ENCODE measurements at places on chromosomes 6 and 20.

- no peak for DNase-seq
These were observed 87.2 kb downstream of the BMP7 start for GRCh38 chr20:57179265-57179664.

DNA sequence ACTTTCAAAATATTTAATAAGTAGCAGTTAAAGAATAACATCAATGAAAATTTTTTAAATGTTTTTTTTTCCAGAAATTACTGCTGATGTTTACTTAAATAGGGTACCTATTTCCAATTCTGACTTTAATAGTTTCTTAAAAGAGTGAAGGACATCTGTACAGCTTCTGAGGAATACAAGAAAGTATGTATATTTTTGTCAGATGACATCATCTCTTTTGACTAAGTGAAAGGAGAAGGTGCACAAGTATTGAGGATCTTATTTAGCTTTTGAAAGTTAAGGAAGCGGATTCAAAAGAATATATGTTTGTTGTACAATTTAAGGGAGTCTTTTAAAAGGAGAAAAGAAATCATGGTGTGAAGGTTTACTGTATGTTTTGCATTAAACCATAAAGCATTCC is 90.0 kb upstream of the SLC35B3 start:
- DNase-seq = no peak

DNA sequence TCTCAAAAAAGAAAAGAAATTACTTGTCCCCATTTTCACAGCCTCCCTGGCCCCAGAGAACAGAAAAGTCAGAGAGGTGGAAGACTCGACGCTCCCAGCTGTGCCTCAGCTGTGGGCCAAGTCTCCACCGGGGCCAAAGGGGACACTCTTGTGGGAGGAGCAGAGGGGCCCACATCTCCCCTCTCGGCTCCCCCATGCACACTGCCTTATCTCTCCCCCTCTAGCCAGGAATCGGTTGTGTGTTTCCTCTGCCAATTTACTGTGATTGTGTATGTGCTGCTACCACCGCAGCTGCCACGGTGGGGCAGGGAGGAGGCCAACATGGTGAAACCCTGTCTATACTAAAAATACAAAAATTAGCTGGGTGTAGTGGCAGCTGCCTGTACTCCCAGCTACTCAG is 8.4 kb downstream of the TIAM2 start:
- no peak for DNase-seq

DNA sequence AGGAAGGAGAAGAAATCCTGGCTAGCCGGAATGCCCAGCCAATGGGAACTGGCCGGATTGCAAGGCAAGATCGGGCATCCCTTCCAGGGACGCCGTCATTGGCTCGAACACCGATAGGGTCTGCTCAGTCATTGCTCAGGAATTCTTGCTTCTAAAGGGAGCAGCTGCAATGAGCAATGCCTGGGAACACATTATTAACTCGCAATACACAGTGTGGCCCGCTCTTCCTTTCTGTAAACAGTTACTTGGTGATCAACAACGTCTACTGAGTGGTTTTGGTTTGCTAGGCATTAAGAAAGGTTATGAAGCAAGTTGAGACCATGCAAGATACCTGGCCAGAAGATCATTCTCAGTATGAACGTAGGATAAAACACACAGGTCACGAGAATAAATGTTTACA is 165.4 kb upstream of the CITED2 start:
- no peak for DNase-seq

- DNase-seq = no peak
These were observed 228.0 kb downstream of the CD109 start for GRCh38 chr6:73923905-73924485.

DNA sequence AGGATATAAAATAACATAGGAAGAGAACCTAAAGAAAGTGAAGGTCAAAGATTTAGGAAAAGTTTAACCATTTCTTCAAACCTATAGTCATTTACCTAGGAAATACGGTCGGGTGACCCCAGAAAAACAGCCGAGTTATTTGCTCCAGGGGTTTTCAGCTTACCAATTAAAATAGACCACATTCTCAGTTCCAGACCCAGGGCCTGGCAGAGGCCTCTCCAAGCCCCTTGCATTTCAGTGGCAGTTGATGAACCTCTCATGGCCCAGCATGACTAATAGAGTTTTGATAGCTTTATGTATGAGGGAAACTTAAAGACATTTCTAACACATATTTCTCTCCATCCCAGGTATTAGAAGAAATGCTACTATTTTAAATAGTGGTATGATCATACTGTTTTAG is 113.5 kb downstream of the OGFRL1 start:
- no peak for DNase-seq

- no peak for DNase-seq
These were observed 68.6 kb upstream of the HDDC2 start for GRCh38 chr6:125370343-125370742.

DNA sequence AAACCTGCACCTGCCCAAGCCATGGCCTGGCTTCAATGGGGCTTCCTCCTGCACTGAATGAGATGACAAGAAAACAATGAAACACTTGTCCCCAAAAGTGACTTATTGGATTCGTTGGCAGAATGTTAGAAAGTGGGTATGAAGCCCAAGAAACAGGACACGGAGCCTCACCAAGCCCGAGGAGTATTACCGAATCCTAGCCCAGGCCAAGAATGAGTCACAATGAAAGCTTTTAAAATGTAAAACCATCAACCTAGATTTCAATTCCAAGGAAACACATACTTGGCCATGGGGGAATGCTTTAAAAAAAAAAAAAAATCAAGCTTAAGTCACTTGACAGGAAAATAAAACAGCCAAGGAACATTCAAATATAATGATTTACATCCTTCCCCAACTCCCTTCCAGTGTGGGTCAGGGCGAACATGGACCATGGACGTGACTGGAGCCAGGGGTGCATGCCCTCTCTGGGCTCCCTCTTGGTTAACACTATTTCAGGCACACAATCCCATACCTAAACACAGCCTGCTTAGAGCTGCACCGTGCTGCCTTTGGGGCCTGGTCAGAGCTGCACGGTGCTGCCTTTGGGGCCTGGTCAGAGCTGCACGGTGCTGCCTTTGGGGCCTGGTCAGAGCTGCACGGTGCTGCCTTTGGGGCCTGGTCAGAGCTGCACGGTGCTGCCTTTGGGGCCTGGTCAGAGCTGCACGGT is 3.1 kb upstream of the STX16 start:
- no peak for DNase-seq

- DNase-seq = no peak
These were observed 57.0 kb downstream of the FGD2 start for GRCh38 chr6:37062424-37062823.

DNA sequence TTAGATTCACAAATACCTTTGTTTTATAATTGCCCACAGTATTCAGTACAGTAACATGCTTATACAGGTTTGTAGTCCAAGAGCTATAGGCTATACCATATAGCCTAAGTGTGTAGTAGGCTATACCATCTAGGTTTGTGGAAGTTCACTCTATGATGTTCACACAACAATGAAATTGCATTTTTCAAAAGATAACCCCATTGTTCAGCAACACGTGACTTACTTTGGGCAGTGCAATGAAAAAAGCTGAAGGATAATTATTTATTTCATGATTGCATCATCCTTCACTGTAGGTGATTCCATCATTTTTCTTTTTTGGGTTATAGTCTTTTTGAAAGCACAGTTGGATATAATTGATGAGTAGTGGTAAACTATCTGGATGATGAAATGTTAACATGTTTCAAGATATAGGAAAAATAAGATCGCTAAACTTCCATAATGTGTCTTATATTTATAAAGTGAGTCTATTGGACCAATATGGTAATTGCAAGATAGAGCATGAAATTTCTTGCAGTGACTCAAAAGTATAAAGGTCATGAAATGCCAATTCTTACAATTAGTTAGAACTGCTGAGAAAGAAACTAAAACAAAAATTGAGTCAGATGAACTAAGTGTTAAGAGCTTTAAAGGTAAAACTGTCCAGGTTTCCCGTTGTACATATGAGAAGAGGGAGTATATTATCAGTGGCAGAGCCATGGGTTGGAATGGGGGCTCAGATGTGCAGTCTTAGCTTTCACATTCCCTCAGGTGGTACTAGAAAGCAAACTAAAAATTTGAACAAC is 164.4 kb downstream of the ZFAND3 start:
- DNase-seq = no peak

GRCh38 chr6:72975352-72975752 is 249.9 kb downstream of the KHDC1L start:
- no peak for DNase-seq

DNA sequence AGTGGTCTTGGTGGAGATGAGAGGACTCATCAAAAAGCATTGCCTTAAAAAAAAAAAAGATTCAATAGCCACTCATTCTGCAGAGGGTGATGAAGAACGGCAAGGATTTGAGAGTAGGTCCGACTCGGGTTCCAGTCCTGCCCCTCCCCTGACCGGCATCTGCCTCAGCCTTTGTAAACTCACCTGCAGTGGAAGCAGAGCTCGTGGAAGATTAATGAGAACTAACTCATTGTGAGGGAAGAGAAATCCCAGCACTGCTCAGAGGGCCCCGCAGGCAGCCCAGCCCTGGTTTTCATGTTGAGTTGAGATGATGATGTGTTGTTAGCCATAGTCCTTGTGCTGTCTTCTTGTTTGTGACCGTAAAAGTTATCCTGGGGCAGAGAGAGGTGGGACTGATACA is 59.4 kb downstream of the GCNT2 start:
- DNase-seq = no peak

DNA sequence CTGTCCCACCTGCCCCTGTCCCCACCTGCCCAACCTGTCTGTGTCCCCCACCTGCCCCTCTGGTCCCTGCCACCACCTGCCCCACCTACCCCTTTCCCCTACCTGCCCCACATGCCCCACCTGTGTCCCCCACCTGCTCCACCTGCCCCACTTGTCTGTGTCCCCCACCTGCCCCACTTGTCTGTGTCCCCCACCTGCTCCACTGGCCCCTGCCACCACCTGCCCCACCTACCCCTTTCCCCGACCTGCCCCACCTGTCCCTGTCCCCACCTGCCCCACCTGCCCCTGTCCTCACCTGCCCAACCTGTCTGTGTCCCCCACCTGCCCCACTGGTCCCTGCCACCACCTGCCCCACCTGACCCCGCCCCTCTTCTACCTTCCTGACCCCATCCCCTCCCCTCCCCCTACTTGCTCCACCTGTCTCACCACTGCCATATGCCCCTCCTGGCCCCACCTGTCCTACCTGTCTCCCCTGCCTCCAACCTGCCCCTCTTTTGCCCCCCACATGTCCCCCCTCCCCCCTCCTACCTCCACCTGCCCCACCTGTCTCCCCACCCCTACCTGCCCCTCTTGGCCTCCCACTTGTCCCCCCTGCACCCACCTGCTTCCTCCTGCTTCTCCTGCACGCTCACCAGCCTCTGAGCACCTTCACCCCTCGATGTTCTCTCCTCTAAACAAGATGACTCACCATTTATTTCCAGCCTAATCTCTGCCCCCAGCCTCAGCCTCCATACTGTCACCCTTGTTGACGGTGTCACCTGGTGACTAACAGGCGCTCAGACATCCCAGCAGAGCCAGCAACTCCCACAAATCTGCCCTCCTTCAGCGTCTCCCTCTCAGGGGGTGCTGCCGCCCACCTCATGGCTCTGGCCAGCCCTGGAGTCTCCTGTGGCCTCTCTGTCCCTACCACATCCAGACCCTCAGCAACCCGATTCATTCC is 5.6 kb upstream of the MYT1 start:
- DNase-seq = no peak

GRCh38 chr6:42505385-42505718 is 53.6 kb upstream of the TRERF1 start:
- DNase-seq = no peak

DNA sequence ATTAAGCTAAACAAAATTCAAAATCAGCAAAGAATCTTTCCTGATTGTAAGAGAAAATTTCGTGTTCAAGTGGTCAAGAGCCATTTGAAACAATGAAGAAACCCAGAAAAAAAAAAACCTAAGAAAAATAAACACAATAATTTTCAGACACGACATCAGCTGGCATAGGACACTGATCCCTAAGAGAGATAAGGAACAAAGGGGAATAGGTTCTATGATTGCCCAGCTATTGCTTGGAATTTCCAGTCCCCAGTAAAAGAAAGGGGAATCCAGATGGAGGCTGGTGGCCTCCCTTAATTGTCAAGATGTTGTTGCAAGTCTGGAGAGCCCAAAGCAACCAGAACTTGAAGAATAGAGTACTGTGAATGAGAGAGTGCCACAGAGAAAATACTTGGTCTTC is 48.5 kb downstream of the COL12A1 start:
- no peak for DNase-seq

DNA sequence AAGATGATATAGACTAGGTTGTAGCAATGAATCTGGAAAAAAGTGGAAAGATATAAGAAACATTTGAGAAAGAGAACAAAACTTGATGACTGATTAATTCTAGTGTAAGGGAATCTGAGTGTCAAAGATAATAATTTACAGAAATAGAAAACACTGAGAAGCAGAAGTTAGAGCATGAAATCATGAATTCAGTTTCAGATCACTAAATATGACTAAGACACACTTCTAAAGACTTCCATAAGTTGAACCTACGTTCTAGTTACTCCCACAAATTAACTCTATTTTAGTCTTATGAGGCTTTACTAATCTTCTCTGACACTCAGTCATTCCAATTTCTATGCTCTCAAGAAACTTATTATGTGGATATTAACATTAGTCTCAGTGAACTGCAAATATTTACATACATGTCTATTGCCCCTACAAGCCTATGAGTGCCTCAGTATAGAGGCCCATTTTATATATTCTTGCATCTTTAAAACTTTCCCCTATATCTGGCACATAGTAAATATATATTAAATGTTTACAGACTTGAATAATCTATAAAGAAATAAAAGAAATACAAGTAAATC is 30.4 kb downstream of the IBTK start:
- no peak for DNase-seq

DNA sequence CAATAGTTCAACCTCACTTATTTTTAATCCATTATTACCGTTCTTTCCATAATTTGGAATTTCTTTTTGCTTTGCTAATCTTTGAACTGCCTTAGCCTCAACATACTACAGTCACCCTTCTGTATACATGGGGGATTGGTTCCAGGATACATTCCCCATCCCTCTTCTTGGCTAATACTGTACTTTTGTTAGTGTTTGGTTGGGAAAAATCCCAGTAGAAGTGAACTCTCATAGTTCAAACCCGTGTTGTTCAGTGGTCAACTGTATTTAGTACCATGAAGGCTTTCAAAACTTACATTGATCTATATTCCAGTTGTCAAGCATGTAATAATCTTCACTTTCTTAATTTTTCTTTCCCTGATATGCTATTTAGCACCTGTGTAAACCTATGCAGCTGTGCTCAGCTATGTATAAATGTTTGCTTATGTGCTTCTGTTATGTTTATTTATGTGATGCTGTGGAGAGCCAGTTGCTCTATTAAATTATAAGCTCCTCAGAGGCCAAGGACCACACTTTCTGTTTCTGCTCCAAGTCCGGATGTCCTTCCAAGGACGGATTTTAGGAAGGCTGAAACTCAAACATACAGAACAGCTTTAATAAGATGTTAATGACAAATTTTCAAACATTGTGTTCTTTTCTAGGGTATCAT is 33.3 kb upstream of the LAMA4 start:
- no peak for DNase-seq
